ENCODE measurements at places on chromosomes 2 and 18.

DNA sequence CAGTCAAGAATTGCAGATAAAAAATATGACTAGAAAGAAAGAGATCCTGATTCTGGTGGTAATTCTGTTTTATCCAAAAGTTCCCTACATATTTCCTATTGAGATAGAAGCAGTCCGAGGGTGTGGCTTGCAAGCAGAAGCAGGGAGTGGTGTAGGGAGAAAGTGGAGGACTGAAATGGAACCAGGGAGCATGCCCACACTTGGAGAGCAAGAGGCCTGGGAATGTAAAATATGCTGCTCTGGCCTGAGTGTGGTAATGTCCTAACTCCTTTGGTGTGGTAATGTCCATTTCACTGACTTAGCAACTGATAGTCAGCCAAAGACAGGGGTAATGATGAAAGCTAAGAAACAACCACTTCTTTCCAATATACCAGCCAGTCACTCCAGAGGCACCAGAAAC is 30.1 kb upstream of the FMNL2 start:
- DNase-seq: no peak

DNA sequence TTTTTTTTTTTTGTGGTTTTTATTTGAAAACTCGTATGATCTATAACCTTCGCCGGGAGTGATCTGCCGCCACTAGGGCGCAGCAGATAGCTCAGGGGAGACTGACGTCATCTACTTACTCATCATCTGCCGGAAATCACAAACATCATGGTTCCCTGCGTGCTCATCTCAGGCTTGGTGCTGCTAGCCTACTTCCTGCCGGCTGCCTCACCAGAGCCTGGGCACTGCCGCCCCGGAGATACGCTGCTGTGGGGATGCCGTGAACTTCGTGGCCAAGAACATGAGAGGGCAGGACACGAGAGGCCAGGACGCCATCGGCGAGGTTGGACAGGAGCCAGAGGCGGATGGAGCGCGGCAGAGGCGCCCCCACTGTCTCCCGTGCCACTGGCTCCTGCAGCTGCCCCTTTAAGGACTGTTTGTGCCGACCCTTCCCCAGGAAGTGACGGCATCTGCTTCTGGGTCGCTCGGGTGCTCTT is 68.8 kb downstream of the DOK6 start:
- DNase-seq: peak; percentile 29

- no peak for DNase-seq
These were observed 166.0 kb downstream of the SEPTIN10 start for GRCh38 chr2:109447776-109448175.

DNA sequence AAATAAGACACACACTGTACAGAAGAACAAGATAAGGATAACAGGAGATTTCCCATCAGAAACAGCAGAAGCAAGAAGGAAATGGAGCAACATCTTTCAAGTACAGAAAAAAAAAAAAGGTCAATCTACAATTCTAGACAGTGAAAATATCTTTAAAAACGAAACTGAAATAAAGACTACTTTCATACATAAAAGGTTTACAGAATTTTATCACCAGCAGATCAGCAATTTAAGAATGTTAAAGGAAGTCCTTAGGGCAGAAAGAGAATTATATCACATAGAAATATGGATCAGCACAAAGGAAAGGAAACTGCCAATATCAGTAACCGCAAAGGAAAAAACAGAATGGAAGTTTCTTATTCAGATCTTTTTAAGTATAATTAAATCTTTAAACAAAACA is 931.0 kb downstream of the EPHA4 start:
- no peak for DNase-seq

DNA sequence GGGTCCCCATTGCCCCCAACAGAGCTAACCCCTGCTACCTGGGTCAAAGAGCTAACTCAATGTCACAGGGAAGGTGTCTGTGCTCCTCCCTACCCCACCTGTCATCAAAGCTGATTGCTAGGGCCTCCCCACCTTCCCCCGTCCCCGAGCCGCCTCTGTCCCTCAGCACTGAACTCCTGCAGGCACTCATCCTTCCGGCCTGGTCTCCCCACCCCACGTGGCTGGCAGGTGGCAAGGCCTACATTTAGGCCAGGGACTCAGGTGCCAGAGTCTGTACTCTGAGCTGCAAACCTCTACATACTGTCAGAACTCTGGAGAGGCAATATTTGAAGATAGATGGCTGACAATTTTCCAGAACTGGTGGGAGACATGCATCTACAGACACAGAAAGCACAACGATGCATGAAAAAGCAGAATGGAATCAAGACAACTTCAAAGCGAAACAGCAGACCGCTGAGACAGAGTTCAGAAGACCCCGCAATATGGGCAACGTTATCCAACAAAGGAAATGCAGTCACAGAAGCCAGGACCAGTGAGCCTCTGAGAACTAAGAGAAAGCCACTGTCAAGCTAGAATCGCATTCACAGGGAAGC is 195.8 kb downstream of the HDAC4 start:
- no peak for DNase-seq

DNA sequence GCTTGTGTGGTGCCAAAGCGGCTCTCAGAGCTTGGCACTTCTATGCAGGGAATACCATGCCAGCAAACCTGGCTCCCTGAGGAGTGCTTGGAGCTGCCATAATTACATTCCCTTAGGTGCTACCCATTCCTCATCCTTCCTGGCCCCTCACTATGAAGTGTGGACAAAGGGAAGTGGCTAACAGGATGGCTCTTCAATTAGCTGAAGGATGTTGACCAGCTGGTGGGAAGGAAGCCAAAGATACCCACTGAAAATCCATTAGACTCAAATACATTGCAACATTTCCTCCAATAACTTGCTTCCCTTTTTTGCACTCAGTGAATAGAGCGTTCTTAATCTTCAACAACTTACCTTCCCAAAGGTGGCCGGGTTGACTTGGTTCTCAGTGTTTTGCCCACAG is 8.5 kb downstream of the RFX8 start:
- DNase-seq: no peak

DNA sequence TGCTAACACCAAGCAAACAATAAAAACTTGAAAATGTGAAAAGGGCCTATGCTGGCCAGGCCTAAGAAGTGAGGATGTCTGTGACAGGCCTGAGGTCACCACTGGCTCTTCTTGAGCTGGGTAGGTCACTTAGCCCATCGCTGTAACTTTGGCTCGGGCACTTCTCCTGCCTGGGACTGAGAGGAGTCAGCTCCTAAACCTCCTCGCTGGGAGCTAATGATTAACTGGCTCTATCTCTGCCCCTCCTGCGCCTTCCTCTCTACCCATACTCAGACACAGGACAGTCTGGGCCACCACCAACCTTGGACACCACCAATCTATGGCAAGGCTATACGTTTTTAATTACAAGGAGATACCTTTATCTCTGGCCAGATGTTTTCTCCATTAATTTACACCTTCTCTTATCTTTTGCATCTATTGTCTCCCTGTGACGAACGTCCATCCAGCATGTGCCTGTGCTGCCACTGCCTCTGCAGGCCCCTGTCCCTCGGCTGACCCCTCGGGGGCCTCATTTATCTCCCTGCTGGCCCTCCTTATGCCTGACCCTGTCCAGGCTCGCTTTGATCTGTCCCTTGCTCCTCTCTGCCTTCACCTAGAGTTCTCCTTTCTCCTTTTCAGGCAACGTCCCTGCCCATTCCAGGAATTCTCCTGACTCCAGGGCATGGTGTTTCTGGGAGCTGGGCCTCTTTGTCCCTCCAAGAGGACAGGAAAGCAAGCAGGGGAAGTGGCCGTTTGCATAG is 149.1 kb upstream of the GATA6 start:
- DNase-seq: no peak

GRCh38 chr2:3446381-3446780 is 66.9 kb downstream of the TRAPPC12 start:
- no peak for DNase-seq

- no peak for DNase-seq
These were observed 31.4 kb downstream of the ZCCHC2 start for GRCh38 chr18:62554061-62554815.

- no peak for DNase-seq
These were observed 92.5 kb upstream of the NCK2 start for GRCh38 chr2:105652014-105652796.

- no peak for DNase-seq
These were observed 258.4 kb upstream of the ZNF804A start for GRCh38 chr2:184339966-184340365.

- DNase-seq: no peak
These were observed 32.3 kb upstream of the TMEM247 start for GRCh38 chr2:46446871-46447568.

DNA sequence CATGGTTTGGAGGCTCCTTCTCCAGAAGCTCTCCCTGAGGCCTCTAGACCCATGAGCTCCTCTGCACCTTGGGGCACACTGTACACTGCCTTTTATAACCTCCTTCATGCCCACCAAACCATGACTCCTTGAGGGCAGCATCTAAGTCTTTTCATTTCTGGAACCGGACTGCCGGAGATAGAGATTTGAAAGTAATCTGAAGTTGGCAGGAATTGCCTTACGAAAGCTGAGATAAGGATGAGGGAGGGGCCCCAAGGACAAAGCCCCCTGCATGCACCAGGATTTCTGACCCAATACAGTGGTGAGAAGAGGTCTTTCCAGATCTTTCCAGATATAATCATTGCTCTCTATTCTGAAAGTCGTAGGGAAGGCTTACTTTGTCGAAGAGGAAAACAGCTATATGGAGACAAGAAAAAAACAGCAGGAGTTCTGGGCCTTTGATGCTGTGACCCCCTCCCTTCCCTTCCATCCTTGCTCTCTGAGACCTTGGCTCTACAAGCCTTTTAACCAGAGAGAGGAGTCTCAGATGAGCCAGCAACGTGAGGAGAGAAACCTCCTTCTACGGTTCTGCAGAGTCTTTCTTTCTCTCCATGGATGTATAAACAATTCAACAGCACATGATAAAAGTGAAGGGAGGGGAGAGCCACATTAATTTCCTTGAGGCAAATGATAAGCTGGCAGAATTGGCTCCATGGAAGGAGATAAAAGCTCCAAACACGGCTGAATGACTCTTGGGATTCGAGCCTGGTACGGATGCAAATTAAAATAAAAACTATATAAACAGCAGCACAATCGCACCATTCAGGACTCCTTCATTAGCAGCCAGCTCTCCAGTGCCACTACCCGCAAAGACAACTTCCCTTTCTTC is 88.0 kb upstream of the RTN4 start:
- no peak for DNase-seq

DNA sequence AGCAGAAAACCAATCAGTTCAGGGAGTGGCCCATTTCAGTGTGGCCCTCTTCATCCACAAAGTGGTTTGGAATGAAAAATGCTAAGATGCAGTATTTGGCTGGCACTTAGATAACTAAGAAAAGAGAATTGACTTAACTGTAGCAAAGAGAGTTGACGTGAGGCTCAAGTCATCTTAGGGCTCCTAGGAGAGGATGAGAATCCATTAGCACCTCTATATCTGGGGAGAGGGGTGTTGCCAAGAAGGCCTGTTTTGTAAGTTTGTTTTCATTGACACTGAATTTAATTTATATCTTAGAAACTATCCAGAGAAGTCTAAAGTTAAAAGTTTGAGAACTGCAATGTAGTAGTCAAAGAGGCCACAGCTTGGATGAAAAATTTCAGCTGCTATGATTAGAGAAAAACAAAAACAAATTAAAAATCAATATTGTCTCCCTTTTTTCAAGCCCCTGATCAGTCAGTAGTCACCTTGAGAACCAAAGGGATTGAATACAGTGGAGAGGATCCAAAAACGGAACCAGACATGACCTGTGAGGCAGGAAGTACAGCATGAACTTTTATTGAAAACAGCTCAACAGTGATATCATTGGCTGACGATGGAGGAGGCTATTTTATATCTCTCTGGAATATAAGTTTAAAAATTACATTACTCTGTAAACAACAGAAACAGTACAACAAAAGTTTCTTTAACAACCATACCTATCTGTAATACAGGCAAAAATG is 52.7 kb downstream of the PHLPP1 start:
- DNase-seq: no peak

DNA sequence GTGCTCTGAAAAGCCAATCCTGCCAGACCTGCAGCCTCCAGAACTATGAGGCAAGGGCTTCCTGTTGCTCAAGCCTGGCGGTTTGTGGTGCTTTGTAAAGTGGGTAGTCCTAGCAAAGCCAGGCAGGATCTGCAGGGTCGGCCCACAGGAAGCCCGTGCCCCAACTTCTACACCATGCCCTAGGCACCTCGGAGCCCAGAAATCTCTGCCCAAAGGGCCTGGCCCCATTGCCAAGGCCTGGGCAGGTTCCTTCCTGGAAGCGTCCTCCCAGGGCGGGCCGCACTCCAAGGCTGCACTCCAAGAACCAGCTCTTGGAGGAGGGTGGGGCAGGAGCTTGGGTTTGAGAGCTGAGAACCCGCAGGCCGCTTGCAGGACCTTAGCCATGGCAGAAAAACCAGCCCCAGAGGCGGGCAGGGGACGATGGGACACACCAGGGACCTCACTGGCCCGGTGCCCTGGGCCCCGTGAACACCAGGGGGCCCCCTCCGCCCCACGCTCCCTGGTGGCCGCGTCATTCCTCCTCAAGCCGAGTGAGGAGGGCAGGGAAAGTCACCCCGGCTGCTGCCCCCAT is 37.2 kb upstream of the ID2 start:
- DNase-seq: no peak

DNA sequence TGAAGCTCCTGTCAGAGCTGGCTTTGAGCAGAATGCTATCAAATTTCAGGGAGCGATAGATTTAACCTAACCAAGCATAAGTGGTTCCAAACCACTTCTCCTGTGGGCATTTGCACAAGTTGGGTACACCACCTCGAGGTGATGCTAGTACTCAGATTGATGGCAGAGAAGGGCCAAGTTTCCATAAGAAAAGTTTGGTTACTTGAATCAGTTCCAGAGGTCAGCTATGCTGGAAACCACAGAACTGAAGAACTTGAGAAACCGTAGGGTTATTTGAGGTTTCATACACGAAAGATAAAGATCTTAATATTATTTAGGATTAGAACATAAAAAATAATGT is 238.2 kb upstream of the SOX11 start:
- DNase-seq: no peak

GRCh38 chr2:168632709-168633121 is 169.7 kb upstream of the NOSTRIN start:
- no peak for DNase-seq

DNA sequence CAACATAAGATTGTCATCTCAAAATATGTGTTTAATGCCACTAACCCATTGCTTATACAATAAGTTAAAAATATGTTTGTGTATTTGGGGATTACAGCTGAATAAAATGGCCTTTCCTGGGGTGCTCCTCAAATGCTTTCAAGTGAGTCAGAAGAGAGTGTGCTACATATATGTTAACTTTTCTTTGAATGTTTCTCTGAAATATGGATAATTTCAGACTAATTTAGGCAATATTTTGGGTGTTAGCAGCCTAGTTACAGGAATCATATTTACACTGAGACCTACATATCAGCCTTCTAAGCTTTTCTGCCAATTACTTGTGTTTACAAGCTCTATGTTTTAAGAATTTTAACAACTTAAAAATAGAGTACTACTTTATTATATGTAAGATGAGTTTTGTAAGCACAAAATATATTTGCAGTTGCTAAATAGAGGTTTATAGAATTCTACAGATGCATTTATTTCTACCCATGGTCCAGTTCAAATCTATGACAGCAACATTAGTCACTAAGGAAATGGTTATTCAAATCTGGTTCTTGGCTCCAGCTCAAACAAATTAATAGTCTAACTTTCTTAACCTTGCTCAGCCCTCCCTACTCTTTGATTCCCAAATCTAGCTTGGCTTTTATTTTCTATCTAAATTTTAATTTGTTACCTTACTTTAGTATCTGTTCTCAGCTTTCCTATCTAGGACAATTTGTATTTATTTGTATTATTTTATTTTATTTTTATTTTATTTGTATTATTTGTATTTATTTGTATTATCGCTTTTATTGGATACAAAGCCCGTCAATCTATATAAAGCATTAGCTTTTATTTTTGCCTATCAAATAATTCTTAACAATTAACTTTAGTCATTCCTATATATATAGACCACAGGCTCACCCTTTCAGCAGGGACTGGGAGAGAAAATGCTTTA is 48.9 kb downstream of the FSIP2 start:
- DNase-seq: no peak

Data from stimulated activated CD4-positive, alpha-beta T cell treated with anti-CD3 and anti-CD28 coated beads, Interleukin-12 subunit alpha, Interleukin-12 subunit beta, amount 100 ng/mL, for 4 hours (primary cell).